ENCODE measurements at places on chromosomes 4 and X. TPM values are rescaled to one million over a fixed set of nuclear protein-coding genes. Genes with fewer than 3 reads are reported as not detected.

The GAGE10 gene
- total RNA-seq: not detected

The UGT2B7 gene
- total RNA-seq: not detected

The SSX2B gene
- total RNA-seq: not detected

The POLN gene
- total RNA-seq: 5.5 TPM

The NKRF gene
- 4.4 TPM for total RNA-seq

The IGSF1 gene
- total RNA-seq: 6.5 TPM

The P2RY4 gene
- not detected for total RNA-seq

The NMU gene
- total RNA-seq: not detected

The DCAF12L1 gene
- 0.08 TPM for total RNA-seq

The KLB gene
- 0.06 TPM for total RNA-seq

The MAGIX gene
- 15.9 TPM for total RNA-seq

The XPNPEP2 gene
- total RNA-seq: 4.1 TPM

The UNC5C gene
- 8.4 TPM for total RNA-seq

The TAF7L gene
- total RNA-seq: not detected

The MAGEB10 gene
- total RNA-seq: not detected

The TMEM33 gene
- total RNA-seq: 32.1 TPM

The TSPAN6 gene
- 9.1 TPM for total RNA-seq

The TLR1 gene
- total RNA-seq: 6.0 TPM

The GAGE12J gene
- total RNA-seq: not detected

The JCHAIN gene
- 2.2 TPM for total RNA-seq

The ARHGEF38 gene
- total RNA-seq: not detected

The HMX1 gene
- not detected for total RNA-seq

The HGFAC gene
- total RNA-seq: 0.31 TPM

The IGFBP7 gene
- total RNA-seq: 983 TPM

The LRP2BP gene
- 1.6 TPM for total RNA-seq

The ERAS gene
- not detected for total RNA-seq

The GNRHR gene
- total RNA-seq: not detected

The CCDC160 gene
- total RNA-seq: not detected

The TSPAN7 gene
- total RNA-seq: 127 TPM

The KLHL4 gene
- 2.5 TPM for total RNA-seq

The MXRA5 gene
- total RNA-seq: 3.1 TPM

The TMPRSS11B gene
- total RNA-seq: not detected

The HTN3 gene
- total RNA-seq: not detected

The GPRASP3 gene
- total RNA-seq: 9.5 TPM

The GRIA2 gene
- not detected for total RNA-seq

The FAM53A gene
- 1.1 TPM for total RNA-seq

The RASGEF1B gene
- 9.2 TPM for total RNA-seq

The SPARCL1 gene
- total RNA-seq: 345 TPM

The TMSB15A gene
- total RNA-seq: 0.82 TPM

The SLC9A7 gene
- total RNA-seq: 6.9 TPM

The GABRG1 gene
- total RNA-seq: not detected

The SPATA4 gene
- total RNA-seq: not detected

The PLAC8 gene
- 5.0 TPM for total RNA-seq

The CC2D2A gene
- 8.2 TPM for total RNA-seq

The CCDC110 gene
- 2.3 TPM for total RNA-seq

The MAGEA4 gene
- not detected for total RNA-seq

The RNF175 gene
- 10.2 TPM for total RNA-seq

The SGMS2 gene
- total RNA-seq: 29.1 TPM

The STATH gene
- not detected for total RNA-seq

The CSN3 gene
- not detected for total RNA-seq

The MAGEB2 gene
- not detected for total RNA-seq

The SFRP2 gene
- total RNA-seq: not detected

The PRAF2 gene
- 14.2 TPM for total RNA-seq
